ENCODE measurements at places on chromosomes 3 and 15.

DNA sequence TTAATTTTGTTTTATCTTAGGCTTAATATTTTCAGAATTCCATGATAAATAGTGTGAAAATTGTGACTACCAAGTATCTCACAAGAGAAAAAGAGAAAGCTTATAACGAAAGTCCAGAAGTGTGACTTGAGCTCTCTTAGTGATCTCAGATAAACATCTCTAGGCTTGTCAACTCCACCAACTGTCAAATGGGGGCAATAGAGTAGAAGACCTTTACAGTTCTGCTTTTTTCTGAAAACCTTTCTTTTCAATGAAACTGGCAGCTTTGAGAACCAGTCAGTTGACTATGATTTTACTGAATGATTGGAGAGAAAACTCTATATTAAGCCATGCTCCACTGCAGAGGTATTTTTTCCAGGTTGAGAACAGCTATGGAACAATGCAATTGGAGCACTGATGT lies 119.2 kb upstream of the TP63 start:
- no peaks in the 10 kb centered on the region for H3K4me1 ChIP-seq
- DNase-seq = no peak
- no peak overlapping the region for H3K27ac ChIP-seq
- no peaks in the 10 kb centered on the region for H3K27me3 ChIP-seq
- no peaks in the 10 kb centered on the region for H3K36me3 ChIP-seq

- no peaks in the 10 kb centered on the region for H3K27me3 ChIP-seq
- DNase-seq = no peak
- no peak overlapping the region for H3K4me3 ChIP-seq
- peaks cover 11% of the 10 kb centered on the region for H3K36me3 ChIP-seq
- H3K4me1 ChIP-seq = no peaks in the 10 kb centered on the region
Measured at GRCh38 chr15:89852342-89852995, 37.8 kb upstream of the ANPEP start.

DNA sequence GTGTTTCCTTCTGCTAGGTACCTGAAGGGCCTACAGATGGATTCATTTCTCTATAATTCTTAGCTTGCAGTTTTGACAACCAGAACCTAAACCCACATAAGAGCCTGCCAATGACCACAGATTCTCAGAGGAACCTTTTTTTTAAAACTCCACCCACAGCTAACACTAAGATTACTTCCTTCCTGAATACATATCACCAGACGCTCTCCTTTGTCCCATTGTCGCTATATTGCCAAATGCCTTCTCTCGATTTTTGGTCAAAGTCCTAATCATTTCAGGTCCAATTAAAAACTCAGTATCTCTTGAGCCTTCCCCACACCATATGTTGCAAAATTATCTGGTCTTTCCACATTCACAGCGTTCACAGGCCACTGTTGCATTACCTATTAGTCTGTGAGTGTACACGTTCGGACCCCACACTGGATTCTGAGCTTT lies 12.4 kb downstream of the ZNF710 start:
- no peaks in the 10 kb centered on the region for H3K36me3 ChIP-seq
- H3K4me3 ChIP-seq = no peak overlapping the region
- H3K4me1 ChIP-seq = peaks cover 18% of the 10 kb centered on the region
- no peak for DNase-seq
- no peaks in the 10 kb centered on the region for H3K27me3 ChIP-seq

GRCh38 chr15:72365844-72366243 lies 10.0 kb downstream of the HEXA start:
- H3K36me3 ChIP-seq = peaks cover 6% of the 10 kb centered on the region
- peaks cover 3% of the 10 kb centered on the region for H3K4me1 ChIP-seq
- H3K27ac ChIP-seq = no peak overlapping the region
- no peak overlapping the region for H3K4me3 ChIP-seq
- no peaks in the 10 kb centered on the region for H3K27me3 ChIP-seq

DNA sequence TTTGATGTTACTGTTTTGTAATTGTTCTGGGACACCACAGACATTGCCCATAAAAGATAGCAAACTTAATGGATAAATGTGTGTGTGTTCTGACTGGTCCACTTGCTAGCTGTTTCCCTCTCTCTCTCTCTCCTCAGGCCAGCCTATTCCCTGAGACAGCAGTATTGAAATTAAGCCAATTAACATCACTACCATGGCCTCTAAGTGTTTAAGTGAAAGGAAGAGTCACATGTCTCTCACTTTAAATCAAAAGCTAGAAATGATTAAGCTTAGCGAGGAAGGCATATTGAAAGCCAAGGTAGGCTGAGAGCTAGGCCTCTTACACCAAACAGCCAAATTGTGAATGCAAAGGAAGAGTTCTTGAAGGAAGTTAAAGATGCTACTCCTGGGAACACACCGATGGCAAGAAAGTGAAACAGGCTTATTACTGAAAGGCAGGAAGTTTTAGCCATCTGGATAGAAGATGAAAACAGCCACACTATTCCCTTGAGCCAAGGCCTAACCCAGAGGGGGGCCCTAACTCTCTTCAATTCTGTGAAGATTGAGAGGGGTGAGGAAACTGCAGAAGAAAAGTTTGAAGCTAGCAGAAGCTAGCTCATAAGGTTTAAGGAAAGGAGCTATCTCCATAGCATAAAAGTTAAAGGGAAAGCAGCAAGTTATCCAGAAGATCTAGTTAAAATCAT lies 295.1 kb downstream of the CHST2 start:
- H3K27ac ChIP-seq = no peak overlapping the region
- H3K36me3 ChIP-seq = no peaks in the 10 kb centered on the region
- H3K27me3 ChIP-seq = no peaks in the 10 kb centered on the region
- no peak for DNase-seq
- peaks cover 35% of the 10 kb centered on the region for H3K4me1 ChIP-seq
- no peak overlapping the region for H3K4me3 ChIP-seq

DNA sequence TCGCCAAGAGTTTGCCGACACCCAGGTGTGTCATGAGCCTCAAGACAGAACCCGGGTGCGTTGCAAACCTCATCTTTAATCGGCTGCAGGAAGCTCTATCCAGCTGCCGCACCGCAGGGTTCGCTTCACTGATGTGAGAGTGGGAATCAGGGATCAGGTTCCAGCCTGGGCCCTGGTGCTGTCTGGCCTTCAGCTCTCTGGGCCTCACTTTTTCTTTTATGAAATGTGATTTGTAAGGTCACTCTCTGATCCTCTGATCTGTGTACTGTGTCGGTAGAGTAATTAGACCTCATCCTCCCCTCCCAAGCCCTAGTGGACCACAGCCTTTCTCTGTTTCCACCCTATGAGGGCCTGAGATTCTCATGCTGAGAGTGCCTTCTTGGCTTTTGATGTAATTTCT lies 202.8 kb upstream of the UBE2E1 start:
- no peaks in the 10 kb centered on the region for H3K27me3 ChIP-seq
- no peak overlapping the region for H3K27ac ChIP-seq
- no peaks in the 10 kb centered on the region for H3K4me1 ChIP-seq

- no peak for DNase-seq
- H3K4me3 ChIP-seq = peak overlapping the region; percentile 75
- no peaks in the 10 kb centered on the region for H3K36me3 ChIP-seq
- H3K27ac ChIP-seq = peak overlapping the region; percentile 95
- H3K4me1 ChIP-seq = peaks cover 7% of the 10 kb centered on the region
Measured at GRCh38 chr3:149812165-149812605, 830 bp upstream of the RNF13 start.

GRCh38 chr3:33119891-33120290 lies 6.1 kb downstream of the CRTAP start:
- no peak overlapping the region for H3K4me3 ChIP-seq
- no peaks in the 10 kb centered on the region for H3K27me3 ChIP-seq
- no peak overlapping the region for H3K27ac ChIP-seq
- no peaks in the 10 kb centered on the region for H3K4me1 ChIP-seq
- DNase-seq = no peak

DNA sequence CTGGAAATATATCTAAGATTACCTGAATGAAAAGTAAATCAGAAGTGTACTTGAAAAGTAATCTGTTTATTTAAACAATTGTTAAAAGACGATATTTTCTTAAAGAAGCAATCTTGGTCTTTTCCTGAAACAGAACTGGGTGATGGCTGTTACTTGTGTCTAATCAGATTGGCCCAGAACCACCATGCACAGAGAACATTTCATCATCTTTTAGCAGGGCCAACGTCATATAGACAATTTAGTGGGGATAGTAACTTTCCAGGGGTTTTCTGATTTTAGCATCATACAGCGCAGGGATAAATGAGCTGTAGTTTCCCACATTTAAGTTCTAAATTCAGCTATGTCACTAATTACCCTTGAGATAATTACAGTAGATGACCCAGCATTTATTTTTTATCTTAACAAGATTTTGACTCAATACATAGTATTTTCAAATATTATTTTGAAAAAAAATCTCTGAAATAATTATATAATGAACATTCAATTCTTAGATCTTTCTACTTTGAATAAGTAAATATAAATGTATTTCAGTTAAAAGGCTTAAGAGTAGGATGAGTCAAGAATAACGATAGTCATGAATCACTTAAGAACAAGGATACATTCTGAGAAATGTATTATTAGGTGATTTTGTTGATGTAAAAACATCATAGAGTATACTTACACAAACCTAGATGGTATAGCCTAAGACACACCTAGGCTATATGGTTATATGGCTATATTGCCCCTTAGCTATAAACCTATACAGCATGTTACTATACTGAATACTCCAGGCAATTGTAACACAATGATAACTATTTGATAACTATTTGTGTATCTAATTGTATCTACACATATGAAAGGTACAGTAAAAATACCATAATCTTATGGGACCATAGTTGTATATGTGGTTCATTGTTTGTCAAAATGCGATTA lies 103.8 kb upstream of the MME start:
- H3K36me3 ChIP-seq = no peaks in the 10 kb centered on the region
- H3K4me3 ChIP-seq = no peak overlapping the region
- DNase-seq = no peak
- H3K27me3 ChIP-seq = no peaks in the 10 kb centered on the region

- no peak overlapping the region for H3K27ac ChIP-seq
- no peaks in the 10 kb centered on the region for H3K27me3 ChIP-seq
- no peak for DNase-seq
- H3K4me3 ChIP-seq = no peak overlapping the region
- no peaks in the 10 kb centered on the region for H3K36me3 ChIP-seq
Measured at GRCh38 chr3:24242012-24242698, 252.5 kb downstream of the THRB start.

DNA sequence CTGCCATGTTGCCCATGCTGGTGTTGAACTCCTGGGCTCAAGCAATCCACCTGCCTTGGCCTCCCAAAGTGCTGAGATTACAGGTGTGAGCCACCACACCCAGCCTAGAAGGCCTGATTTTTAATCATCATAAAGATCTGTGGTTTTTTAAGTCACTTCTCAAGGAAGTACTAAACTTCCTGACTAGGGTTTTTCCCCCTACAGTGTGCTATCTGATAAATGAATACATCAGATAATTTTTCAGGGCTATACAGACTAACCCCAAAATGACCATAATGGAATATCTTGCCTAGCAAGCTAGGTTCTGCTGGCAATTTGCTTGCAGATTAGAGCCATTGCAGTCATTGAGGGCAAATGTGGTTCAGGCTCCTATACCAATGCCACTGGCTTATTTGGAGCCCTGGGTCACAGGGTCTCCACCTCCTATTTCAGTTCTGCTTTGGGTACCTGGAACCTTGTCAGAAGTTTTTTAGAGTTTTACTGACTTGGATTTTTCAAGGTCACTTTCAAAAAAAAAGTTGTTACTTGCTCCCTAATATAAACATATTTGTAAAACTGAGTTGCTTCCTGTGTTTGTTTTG lies 80.8 kb downstream of the SLC49A4 start:
- H3K27me3 ChIP-seq = no peaks in the 10 kb centered on the region
- no peaks in the 10 kb centered on the region for H3K4me1 ChIP-seq
- no peak overlapping the region for H3K4me3 ChIP-seq
- DNase-seq = no peak
- H3K27ac ChIP-seq = no peak overlapping the region

DNA sequence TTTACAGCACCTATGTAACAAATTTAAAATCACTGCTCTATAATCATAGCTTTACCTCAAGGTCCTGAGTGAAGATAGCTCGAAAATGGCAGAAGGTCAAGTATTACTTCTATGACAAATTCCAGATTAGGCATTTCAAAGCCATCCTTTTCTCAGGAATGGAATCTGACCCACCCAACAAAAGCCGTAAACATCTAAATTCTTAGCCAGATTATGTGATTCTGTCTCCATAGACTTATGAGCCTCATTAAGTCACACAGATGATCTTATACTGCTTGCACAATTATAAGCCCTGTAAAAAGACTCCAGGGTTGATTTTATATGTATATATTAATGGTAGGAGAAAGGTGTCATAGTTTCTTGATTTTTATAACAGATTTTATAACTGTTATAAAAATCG lies 56.9 kb downstream of the CEP152 start:
- H3K36me3 ChIP-seq = no peaks in the 10 kb centered on the region
- no peak for DNase-seq
- no peaks in the 10 kb centered on the region for H3K27me3 ChIP-seq

DNA sequence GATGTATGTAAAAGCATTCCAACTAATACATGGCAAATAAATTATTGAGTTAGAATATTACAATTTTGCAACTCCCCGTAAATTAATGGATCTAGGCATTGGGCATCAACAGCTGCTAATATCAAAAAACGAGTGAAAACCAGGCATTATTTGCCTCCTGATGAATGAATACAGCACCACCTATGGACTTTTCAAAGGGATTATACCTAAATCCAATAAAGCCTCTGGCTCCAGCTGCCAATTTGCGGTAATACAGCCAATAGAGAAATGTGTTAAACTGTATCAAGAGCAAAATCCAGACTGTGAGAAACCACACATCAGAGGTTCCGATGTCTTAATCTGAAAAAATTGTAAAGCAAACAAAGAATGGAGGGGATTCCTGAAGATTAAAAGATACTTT lies 16.3 kb upstream of the A4GNT start:
- H3K4me3 ChIP-seq = no peak overlapping the region
- H3K27ac ChIP-seq = no peak overlapping the region
- no peak for DNase-seq
- no peaks in the 10 kb centered on the region for H3K4me1 ChIP-seq

DNA sequence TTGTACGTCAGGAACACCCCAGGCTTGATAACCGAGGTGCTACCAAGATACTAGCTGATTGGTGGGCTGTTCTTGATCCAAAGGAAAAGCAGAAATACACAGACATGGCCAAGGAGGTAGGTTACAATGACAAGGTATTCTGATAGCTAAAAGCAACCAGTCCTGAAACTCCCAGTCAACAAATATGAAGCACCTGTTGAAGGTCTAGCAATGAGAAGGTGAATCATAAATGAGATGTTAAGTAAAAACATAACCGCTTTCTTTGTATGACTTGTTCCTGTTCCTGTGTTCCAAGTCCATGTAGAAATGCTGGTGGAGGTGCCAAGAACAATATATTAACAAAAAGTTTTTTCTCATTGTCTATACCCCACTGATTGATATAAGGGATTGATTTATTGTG lies 194.0 kb downstream of the BBX start:
- DNase-seq = no peak
- no peaks in the 10 kb centered on the region for H3K4me1 ChIP-seq
- H3K4me3 ChIP-seq = no peak overlapping the region
- H3K36me3 ChIP-seq = peaks cover 15% of the 10 kb centered on the region

GRCh38 chr3:29531644-29532043 lies 250.8 kb downstream of the RBMS3 start:
- H3K36me3 ChIP-seq = no peaks in the 10 kb centered on the region
- no peak overlapping the region for H3K27ac ChIP-seq
- H3K27me3 ChIP-seq = no peaks in the 10 kb centered on the region
- no peaks in the 10 kb centered on the region for H3K4me1 ChIP-seq
- H3K4me3 ChIP-seq = no peak overlapping the region
- no peak for DNase-seq

GRCh38 chr3:194367992-194368841 lies 1.3 kb downstream of the LRRC15 start:
- H3K27me3 ChIP-seq = peaks cover 66% of the 10 kb centered on the region
- H3K36me3 ChIP-seq = no peaks in the 10 kb centered on the region
- H3K27ac ChIP-seq = no peak overlapping the region

GRCh38 chr3:48434591-48435222 lies 4.8 kb upstream of the PLXNB1 start:
- no peak for DNase-seq
- no peak overlapping the region for H3K27ac ChIP-seq
- H3K27me3 ChIP-seq = no peaks in the 10 kb centered on the region
- peaks cover 19% of the 10 kb centered on the region for H3K36me3 ChIP-seq
